Upper lobe of right lung (tissue), 1 donor: ENCODE measurements at places on chromosomes 3 and 15.

DNA sequence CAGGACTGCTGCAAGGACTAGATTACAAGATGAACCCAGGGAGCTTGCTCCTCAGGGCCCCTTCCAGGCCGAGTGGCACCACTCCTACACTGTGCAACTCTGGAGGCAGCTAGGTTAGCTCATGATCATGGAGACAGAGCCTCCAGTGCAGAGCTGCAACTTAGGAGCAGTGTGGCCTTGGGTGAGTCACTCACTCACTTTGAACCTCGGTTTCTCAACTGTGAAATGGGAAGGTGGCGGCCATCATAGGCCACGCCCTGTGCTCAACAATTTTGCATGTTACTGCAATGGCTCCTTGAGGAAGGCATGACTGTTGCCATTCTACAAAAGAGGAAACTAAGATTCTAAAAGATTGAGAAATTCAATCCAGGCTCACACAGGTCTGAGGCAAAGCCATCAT is 11.2 kb upstream of the CXCR6 start:
- peak; percentile 57 for DNase-seq

- peak; percentile 31 for DNase-seq
Measured at GRCh38 chr15:78314181-78314581, 14.8 kb upstream of the SKIC8 start.

GRCh38 chr3:57064001-57064400 is 3.5 kb downstream of the SPATA12 start:
- DNase-seq: no peak

DNA sequence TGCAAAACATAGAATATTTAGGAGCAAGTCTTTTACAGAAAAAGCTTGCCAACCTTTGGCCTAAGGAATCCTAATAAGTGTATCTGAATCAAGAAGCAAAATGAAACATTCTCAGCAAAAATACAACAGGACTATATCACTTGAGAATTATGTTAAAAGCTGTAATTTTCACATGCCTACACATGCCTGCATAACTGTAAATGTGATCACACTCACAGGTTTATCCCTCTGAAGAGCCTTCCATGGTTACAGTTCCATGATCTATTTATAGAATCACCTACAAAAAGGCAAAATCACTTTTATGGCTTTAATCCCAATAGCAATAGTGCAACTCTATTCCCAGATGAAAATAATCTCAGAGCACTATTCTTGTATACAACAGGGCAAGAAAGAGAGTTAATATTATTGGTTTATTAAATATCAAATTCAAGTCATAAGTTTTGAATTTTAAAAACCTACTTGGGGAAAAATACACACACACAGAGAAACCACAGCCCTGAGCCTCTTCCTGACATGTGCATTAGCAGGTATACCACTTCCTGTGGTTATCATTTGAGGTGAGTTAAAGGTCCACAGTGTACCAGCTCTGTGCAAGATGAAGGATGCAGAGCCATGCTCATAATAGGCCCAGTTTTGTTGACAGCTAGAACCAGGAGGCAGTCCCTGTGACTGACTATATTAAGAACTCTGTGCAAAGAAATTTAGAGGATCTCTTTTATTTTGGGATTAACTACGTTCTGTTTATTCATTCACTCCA is 252.5 kb upstream of the TGFBR2 start:
- no peak for DNase-seq

DNA sequence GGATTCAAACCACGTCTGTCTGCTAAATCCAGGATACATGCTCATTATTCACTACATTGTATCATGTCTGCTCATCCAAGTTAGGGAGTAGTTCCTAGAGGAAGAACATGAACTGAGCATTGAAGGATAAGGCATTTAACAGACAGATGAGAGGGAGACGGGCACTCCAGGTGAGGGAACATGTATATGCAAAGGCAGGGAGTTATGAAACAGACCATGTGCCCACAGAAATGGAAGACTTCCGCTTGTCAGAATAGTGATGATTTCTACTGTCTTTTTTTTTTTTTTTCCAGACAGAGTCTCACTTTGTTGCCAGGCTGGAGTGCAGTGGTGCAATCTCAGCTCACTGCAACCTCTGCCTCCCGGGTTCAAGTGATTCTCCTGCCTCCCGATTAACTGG is 5.0 kb upstream of the NDUFAF1 start:
- DNase-seq: no peak

DNA sequence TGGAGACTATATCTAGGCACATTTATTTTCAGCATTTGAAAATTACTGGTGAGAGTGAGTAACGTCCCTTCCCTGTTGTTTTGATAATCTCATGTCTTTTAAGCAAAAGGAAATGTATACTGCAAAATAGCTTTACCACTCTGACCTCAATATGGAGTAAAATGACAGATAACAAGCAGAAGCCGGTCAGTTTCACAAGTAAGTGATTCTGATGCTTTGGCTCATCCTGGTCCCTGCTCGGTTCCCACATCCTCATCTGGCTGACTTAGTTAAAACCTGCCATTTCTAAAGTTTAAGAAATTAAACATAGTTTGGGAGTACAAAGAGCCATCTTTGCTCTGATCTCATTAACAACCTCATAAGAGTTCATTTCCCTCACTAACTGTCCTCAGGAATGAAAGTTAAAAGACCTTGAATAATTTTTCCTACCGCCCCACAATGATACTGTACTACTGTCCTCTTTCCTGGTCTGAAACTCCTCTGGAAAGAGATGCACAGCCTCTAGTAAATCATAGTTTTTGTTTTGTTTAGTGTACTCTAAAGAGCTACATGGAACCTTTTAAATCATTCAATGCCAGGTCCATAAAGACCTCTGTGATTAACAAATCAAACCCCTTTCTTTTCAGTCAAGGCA is 72.3 kb upstream of the ICE2 start:
- DNase-seq: no peak

DNA sequence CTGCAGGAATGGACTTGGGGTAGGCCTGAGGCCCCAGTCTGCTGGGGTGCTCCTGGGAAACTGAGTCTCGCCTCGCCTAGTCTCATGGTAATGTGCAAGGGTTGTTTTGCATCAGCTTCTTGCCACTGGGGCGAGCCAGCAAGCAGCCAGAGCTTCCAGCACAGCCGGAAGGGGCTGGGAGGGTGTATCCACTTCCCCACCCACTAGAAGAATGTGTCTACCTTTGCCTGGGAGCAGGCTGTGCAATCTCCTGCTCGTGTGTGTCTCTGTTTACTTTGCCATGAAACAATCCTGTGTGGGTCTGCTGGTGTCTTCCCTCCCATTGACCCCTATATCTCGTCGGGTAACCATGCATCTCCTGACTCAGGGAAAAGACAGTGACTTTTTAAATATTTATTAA is 21.8 kb upstream of the ERICH6 start:
- no peak for DNase-seq

DNA sequence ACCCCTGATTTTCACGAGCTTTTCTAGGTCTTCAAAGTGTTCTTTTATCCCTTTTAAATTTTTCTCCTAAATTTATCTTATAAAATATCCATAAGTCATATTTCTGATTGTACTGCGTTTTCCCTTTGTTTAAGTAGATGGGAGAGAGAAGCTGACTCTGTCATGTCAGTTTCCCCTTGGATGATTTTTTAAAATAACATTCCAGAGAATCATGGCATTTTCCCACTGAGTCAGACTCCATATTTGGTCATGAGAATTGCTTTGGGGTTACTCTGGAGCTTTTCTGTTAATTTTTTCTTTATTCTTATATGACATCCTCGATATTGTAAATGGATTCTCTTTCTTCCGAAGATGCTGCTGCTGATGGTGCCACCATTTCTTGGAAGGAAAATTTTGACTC is 28.6 kb upstream of the UMPS start:
- no peak for DNase-seq

- no peak for DNase-seq
Measured at GRCh38 chr3:15336057-15336456, 3.7 kb upstream of the SH3BP5 start.
